A549 (cell line): ENCODE measurements at places on chromosomes 6 and 20. TPM values are rescaled to one million over a fixed set of nuclear protein-coding genes. Genes with fewer than 3 reads are reported as not detected.

The TULP1 gene
- polyA plus RNA-seq, result not detected in 3 replicates

The DUSP15 gene
- polyA plus RNA-seq, result 0.70 to 1.3 TPM (median 0.96 TPM) in 3 replicates

GRCh38 chr6:145017516-145017915 lies 717.8 kb downstream of the EPM2A start:
- no peak for DNase-seq

GRCh38 chr20:38726804-38727606 lies 2.7 kb downstream of the SLC32A1 start:
- no peak for DNase-seq

DNA sequence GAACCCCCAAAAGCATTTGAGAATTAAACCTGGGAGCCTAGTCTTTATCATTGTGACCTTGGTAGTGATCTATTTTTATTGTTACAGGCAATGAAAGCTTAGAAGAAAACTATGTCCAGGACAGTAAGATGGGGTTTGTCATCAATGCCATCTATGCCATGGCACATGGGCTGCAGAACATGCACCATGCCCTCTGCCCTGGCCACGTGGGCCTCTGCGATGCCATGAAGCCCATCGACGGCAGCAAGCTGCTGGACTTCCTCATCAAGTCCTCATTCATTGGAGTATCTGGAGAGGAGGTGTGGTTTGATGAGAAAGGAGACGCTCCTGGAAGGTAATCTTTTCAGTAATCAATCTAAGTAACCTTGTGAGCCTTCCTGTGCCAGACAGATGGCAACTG lies 191.5 kb upstream of the RAB32 start:
- DNase-seq, result no peak

DNA sequence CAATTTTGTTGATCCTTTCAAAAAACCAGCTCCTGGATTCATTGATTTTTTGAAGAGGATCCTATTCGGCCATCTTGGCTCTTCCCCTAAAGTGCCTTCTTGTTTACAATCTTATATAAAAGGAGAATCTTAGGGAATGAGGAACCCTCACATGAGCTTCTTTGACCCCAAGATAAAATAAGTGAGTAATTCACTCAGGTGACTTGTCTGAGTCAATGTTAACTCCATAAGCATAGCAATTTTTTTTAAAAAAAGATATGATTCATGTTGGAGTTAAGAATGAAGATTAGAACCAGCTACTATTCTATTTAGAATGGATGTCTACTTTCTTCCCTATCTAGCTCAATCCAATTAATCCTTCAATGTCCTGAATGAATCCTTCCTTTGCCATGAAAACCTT lies 21.0 kb downstream of the WASF1 start:
- DNase-seq, result no peak

GRCh38 chr20:58056021-58056591 lies 172.3 kb downstream of the ANKRD60 start:
- no peak for DNase-seq
